Fibroblast of skin of right biceps (primary cell): ENCODE measurements at places on chromosomes 11 and 22.
A peak's percentile ranks its signal among the peaks of the same experiment; 100 is the strongest.

DNA sequence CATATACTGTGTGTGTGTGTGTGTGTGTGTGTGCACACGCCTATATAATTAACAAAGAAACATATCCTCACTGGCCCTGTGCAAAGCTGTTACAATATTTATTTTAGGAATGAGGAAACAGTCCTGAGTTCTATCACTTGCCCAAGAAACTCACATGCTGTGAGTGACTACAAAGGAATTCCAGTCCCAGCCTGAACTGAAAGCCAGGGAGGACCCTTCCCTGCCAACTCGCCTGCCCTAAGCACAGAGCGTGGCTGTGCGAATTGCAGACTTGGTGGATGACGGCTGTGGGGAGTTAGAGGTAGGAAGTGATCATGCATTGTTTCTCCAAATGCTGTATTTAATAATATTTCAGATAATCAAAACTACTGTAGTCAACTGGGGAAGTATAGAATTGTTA is 26.4 kb upstream of the CD5 start:
- peak; percentile 43 for DNase-seq

DNA sequence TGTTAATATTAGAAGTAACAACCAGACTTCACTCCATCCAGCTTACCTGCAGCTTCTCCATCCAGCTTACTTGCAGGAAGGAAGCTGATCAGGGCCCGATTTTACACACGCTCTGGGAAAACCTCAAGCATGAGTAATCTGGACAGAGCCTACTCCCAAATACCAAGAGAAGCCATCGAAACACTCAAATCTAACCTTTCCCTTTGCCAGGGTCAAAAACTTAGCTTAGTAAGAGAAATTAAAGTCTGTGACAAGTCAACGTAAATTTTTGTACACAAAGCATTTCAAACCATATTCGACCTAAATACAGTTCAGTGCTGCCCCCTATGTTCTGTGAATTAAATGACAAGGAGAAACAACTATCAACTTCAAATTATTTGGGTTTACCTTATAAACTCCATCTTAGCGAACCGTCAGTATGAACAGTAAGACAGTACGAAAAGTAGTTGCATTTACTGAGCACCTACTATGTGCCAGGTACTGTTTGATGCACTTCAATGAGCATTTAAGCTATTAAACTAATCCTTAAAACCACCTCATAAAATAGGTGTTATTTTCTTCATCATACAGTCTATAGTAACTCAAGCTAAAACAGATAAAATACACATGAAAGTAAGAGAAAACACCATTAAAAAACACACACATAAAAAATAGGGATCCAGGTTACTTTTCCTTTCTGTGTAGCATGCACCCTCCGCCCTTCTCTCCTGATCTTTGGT is 36.9 kb downstream of the ARFGAP3 start:
- DNase-seq = peak; percentile 52

DNA sequence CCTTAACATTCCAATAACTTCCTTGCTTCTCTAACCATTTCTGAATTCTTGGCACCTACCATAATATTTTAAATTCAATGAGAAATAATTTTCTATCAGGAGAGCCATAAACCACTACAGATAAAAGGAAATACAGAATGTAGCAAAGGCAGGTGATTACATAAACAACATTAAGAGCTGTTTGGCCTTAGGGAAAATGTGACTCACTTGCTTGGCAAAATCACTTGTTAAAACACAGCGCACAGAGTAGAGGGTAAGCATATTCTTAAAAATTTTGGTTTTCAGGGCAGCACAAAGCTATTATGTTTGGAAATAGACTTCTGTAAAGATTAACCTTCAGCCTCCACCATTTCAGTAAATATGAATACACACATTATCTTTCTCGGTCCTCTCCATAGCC is 26.4 kb downstream of the IZUMO1R start:
- no peak for DNase-seq

DNA sequence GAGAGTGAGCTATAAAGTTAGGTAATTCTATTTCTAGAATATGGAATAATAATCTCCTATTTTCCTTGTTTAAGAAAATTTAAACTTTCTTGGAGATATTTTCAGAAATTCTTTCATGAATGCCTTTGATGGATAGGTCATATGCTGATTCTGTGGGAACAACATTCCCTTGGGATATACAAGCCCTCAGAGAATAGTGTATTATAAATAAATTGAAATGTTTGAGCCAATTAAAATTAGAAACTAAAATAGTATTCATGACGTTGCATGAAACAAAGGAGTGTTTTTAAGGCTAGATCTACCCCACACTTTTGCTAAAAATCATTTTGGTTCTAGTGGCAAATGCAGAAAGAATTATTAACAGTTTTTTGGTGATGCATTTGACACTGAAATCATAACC is 269.3 kb upstream of the ANO3 start:
- peak; percentile 37 for DNase-seq

DNA sequence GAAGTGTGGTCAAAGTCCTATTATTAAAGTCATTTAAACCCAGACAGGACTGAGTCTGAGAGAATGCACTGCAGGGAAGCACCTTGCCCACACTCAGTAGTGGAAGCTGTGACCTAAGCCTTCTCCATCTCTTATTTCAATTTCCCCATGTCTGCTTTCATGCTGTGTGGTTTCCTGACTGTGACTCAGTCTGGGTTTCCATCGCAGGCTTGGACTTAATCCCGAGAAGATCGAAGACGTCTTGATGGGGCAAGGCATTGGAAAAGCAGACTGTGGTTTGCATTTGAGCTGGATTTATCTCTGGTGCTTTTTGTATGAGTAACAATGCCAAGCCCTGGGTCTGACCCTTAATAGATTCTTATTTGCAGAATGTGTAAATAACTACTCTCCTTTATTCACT is 238.9 kb downstream of the NTM start:
- peak; percentile 98 for DNase-seq

- no peak for DNase-seq
Measured at GRCh38 chr11:57476047-57476756, 15.9 kb downstream of the RTN4RL2 start.

- DNase-seq = no peak
Measured at GRCh38 chr11:59866397-59866796, at the start of gene TCN1. Gene TCN1 (minus strand): TSS chr11:59866487. CDS start chr11:59866470, 17 bp downstream.

GRCh38 chr22:45235851-45236342 is 4.8 kb downstream of the KIAA0930 start:
- DNase-seq = no peak

DNA sequence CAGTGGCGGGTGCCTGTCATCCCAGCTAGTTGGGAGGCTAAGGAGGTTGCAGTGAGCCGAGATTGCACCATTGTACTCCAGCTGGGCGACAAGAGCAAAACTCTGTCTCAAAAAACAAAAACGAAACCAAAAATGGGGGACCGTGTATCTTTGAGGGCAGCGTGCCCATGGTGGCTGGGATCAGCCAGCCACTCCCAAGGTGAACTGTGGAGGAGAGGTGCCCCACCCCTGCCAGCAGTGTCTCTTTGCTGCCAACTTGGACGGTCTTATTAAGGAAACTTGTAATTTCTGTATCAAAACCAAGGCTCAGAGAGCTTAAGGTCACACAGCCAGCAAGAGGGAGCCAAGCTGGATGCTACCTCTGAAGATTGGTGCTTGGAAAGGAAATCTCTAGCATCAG is 147.7 kb downstream of the CACNA1I start:
- DNase-seq = no peak

DNA sequence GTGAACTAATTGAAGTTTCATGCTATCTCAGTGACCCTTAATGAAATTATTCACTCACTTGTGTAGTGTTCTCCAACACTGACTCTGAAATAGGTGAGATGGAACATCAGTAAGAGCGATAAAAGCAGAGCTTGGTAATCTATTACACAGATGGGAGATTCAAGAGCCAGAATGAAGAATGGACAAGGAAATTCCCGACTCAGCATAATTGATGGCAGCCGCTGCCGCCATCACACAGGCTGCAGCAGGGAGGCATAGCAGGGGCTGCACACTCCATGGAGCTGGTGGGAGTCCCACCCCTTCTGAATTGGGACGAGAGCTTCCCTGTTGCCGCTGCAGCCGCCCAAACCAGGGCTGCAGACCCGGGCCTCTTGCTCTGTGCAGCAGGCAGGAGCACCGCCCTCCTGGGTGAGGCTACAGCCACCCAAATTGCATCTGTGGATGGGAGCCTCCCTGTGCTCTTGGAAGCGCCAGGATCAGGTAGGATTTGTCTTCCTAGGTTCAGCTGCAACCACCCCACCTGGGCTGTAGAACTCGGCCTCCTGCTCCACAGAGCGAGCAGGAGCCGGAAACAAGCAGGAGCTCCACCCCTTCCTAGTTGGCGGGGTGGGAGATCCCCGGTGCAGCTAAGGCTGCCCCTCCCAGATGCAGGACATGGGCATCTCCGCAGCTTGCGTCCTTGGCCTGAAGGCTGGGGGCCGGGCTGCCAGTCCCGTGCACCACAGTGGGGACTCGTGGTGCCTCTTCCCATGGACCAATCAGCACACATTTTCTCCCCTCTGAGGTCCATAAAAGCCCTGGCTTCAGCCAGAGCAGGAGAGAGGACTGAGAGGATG is 535.1 kb upstream of the LUZP2 start:
- no peak for DNase-seq

- DNase-seq = no peak
Measured at GRCh38 chr11:93997741-93998140, 23.4 kb upstream of the HEPHL1 start.

DNA sequence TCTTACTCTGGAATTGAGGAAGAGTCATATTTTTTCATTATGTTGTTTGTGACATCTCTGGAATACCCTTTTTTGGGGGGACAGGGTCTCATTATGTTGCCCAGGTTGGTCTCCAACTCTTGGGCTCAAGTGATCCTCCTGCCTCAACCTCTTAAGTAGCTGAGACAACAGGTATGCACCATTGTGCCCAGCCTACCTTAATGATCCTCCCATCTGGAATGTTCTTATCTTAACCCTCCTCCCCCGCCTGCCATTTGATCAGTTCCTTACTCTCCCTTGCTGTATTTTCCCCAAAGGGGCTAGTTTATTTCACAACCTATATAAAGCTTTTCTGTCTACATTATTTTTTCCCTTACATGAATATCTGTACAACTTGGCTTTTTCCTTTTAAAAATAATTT is 594.7 kb downstream of the METTL15 start:
- no peak for DNase-seq

DNA sequence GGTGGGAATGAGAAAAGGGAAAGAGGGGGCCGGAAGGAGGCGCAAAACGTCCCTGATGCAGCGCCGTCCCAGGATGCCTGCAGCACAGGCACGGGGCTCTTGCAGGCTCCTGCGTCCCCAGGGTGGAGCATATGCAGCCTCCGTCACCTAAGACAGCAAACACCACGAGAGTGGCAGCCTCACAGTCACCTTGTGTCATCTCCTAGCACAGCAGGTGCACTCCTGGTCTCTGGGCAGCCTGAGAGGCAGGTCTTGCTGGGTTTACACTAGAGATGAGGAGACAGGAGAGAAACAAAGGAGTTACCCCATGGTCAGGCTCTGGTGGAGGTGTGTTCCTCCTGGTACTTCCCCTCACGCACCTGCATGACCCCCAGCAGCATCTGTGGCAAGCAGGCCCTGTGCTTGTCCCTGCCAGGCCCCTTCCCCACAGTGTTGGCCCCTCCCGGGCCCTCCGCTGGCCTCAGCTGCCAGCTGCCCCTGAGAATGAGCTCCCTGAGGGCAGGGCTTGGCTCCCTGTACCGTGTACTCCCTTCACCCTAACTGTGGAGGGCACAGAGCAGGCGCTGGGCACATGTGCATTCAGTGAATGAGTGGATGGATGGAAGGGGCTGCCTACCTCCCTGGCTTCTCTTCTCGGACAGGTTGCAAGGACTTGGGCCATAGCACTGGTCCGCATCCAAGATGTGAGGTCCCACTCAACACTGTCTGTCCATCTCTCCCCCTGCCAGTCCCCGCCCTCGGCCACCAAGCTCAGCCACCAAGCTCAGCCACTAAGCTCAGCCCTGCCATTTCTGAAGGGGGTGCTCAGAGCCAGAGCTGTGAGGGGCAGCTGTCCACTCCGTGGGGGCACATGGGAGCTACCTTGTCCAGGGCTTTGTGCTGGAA is 988.6 kb downstream of the BRD1 start:
- DNase-seq = no peak

- no peak for DNase-seq
Measured at GRCh38 chr22:48851933-48852549, 975.6 kb downstream of the BRD1 start.

DNA sequence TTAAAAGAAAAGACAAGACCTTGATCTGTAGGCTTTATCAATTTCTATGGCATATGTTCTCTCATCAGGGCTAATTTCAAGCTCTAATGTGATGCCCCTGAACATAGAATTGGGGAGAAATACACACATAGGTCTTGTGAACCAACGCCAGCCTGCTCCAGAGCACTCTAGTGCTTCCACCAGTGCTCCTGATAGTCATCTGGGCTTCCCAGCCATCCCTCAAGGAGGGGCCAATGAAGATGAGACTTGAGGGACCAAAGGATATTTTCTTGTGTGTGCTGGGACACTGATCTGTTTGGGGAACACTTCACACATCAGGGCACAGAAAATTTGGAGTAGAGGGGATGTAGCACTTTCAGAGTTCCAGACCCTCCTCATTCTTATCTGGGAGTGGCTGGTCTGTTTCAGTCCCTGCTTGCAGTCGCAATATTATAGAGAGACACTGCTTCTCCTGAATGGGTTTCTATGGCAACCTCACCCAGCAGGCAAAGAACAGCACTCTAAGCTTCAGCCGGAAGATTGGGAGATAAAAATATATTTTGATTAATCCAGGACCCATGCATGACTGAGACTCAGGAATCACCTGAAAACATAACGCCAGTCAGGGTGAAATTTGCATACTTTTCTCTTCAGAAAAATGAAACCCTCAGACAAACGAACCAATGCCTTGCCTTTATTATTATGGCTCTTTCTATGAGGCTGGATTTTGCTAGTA is 28.4 kb upstream of the SCN3B start:
- no peak for DNase-seq

DNA sequence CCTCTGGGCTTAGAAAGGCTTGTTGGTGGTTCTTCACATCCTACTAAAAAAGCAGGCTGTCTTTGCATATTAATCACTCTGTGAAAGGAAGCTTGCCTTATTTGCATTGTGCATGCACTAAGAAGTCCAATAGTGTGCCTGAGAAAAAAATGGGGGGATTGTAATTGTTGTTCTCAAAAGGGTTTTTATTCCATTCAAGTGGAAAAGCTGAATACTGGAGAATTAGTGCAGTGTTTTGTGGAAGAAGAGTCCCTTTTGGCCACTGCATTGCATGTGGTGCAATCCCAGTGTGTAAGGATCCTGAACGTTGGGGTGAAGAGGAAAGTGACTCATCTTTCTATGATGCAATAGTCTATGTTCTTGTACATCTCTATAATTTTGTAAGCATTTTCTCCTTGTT is 16.5 kb downstream of the NCAM1 start:
- peak; percentile 73 for DNase-seq

DNA sequence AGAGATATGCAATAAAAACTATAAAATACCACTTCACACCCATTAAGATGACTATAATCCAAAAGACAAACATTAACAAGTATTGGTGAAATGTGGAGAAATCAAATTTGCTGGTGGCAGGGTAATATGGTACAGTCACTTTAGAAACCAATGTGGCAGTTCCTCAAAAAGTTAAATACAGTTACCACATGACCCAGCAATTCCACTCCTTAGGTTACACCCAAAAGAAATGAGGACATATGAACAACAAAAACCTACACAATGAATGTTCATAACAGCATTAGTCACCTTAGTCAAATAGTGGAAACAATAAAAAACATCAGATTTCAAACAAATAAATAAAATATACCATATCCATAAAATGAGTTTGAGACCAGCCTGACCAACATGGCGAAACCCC is 52.6 kb downstream of the RDX start:
- DNase-seq = no peak
